Activated CD4-positive, alpha-beta T cell treated with anti-CD3 and anti-CD28 coated beads, Interleukin-2, amount 50 U/mL, for 4 hours (primary cell): ENCODE measurements at places on chromosomes 1 and 21.
A peak's percentile ranks its signal among the peaks of the same experiment; 100 is the strongest.

DNA sequence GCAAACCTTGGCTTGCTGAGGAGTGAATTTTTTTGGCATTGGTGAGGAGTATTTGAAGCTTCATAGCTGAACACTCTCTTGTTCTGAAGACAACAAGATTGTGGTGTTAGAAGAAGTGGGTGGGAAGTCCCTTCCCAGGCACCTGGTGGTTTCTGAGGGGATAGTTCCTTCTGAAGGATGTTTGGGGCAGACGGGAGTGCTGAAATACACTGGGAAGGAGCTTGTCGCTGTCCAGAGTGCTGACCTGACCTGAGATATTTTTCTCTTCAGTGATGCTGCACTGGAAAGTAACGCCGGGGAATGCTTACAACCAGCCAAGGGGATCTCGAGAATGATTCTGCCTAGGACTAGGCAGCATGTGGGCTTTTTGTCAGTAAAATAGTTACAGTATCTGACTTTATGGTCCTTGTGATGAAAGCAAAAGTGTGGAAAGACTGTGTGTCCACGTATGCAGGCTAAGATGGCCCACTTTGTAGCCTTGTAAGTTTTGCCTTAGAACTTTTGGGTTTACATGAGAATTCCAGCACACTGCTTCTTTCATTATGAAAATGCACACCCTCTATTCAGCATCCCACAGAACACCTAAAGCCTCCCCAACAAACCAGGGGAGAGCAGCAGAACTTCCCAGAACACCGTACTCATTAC lies 33.1 kb upstream of the NFASC start:
- no peak for DNase-seq

DNA sequence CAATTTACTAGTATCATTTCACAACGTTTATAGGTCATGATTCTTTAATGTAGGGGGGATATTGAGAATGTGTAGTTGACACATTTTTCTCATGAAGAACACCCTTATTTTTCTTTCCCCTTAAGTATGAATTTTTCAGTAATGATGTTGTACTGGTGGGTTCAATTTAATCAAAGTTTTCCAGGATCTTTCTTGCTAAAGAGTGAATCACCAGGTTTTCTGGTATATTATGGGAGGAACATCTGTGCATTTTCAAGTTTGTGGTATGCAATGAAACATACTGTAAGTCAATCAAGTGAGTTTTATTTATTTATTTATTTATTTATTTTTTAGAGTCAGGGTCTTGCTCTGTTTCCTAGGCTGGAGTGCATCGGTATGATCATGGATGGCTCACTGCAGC lies 221.2 kb upstream of the PTGFR start:
- DNase-seq: no peak

DNA sequence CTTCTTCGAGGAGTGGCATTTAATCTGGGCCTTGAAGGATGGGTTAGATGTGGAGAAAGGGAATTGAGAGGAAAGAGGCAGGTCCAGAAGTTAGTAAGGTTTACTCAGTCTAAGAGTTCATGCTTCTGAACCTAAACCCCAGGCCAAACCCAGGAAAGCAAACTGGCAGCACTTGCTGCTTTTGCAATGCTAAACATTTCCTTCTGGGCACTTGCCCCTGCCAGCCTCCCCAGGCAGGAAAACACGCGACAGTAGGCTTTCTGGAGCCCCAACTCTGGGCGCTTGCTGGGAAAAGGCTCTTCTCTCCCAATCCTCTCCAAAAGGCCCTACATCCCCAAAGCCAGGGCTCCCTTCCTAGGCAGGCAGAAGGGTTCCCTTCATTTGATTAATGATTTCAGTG lies 2.5 kb downstream of the OLFML2B start:
- DNase-seq: no peak

DNA sequence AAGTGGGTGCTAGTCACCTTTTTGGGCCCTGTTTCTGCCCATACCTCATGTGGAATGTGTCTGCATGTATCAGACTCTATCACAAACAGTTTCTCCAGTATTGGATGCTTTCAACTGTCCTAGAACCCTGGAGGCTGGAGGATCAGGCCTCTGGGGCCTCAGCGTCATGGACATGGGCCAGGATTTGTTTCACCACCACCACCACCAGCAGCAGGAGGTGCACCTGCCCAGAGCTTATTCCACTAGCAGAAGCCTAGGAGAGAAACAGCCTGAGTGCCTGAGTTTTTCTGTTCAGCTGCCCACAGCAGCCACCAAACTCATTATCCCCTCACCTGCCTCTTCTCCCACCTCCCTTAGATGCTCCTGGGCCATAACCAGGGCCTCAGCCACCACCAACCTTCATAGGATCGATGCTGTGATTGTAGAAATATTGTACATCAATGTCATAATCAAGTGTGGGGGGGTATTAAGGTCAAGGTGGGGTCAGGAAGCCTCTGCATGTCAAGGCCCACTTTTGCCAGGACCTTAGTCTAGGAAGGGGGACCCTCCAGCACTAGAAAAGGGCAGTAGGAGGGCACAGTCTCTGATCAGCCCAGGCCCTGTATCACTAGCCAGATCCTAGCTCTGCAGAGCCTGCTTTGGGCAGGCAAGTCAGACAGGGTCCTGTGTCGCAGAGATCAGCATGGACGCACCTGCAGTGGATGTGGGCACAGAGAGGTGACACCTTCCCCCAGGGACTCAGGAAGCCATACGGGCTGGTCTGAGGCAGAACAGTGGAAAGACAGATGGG lies 9.3 kb downstream of the DMAP1 start:
- DNase-seq: no peak

DNA sequence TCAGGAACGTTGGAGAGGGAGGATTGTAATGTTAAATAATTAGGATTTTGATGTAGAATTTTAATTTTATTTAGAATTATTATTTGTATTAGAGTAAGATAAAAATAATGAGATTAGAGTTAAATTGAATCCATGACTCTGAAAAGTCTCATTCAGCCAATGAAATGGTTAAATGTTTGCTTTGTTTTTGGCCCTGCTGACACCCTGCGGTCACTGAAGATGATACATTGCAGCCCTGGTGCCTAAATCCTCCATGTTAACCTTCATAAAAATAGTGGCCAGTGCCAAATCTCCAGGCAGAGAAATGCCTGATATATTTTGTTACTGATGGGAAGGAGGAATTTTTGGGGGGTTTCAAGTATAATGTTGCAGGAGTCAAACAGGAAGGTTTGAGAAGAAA lies 27.3 kb upstream of the RLF start:
- DNase-seq: no peak

DNA sequence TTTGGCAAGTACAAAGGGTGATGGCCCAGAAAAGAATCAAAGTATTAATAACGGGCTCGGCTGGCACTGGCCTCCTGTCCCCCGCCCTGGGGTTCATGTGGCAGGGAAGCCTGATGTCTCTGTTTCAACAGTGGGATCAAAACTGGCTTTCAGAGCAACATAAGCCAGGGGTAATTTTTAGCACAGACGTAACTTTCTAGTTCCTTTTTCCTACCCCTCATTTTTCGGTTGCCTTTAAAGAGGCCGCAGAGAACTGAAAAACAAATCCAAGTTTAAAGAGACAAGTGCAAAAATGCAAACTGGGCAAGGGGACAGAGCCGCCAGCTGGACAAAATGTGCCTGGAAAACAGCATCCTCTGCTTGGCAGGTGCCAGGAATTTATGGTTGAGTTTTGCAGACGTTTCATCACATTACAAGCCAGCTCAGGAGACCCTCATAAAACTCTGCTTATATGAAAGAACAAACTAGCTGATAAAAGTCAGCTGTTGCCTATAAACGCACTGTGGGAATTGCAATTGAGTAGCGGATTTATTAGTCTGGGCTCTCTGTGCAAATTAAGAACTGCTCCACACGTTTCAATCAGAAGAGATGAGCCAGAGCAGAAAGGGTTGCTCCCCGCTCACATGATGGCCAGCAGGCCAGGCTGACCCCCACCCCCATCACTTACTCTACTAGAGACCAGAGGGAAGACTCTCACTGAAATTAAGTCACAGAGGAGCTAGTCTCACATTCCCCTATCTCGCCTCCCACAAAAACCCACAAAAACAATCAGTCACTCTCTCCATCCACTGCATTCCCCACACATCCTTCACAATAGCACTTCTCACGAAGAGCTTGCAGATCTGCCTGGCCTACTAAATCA lies 15.8 kb upstream of the CDCA8 start:
- DNase-seq: no peak

DNA sequence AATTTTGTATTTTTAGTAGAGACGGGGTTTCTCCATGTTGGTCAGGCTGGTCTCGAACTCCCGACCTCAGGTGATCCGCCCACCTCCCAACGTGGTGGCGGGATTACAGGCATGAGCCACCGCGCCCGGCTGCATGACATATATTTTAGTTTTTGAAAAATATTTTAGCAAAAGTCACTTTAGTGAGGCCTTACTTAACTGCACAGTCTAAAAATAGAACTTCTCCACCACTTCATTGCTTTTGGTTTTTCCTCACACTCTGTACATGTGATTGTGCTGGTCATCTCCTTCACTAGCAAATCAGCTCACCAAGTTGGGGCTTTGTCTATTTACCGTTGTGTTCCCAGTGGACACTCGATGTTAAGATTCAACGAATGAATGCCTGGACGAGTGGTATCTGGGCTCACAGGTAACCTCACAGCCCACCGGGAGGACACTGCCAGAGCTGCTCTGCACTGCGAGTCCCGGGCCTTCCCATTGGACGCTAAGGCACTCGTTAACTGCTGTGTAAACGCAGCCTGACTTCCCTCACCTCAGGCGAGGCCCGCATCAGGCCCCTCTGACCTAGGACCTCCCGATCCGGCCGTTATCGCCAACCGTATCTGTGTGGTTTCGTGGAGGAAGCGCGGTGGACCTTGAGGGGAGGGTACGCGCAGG lies 14.0 kb upstream of the ZNF692 start:
- DNase-seq: peak; percentile 22

GRCh38 chr1:67793562-67793961 lies 39.7 kb downstream of the GNG12 start:
- no peak for DNase-seq

DNA sequence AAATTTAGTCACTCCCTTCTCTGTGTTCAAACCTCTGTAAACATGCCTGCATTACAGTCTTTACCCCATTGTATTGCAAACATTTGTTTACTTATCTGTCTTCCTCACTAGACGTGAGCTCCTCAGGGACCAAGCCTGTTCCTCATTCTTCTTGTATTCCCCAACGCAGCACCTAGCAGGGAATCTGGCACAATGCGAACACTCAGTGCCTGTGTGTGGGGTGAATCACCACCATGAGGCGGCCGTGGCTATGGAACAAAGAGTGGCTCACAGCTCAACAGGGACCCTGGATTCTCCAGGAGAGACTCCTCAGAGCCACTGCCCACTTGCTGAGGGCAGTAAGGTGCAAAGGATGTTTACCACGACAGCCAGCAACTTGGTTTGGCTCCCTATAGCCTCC lies 95.9 kb downstream of the DDX20 start:
- DNase-seq: no peak

DNA sequence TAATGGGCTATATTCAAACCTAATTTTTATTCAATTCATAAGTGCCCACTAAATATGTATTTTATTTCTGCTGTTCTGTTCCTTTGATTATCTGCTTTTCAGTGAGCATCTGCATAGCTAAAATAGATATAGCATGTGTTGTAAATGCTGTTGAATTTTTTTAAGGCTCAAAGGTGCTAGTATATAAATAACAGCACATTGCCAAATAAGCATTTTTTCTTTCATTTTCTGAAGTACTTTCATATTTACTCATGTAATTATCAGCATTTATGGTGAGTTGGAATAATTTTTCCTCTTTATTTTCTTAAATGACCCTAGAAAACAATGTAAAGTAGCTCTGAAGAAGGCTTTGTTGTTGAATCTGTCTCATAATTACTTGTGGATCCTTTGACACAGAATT lies 69.6 kb upstream of the B3GALT2 start:
- no peak for DNase-seq

- no peak for DNase-seq
Observed at GRCh38 chr1:7672864-7673263, 98.2 kb upstream of the VAMP3 start.

DNA sequence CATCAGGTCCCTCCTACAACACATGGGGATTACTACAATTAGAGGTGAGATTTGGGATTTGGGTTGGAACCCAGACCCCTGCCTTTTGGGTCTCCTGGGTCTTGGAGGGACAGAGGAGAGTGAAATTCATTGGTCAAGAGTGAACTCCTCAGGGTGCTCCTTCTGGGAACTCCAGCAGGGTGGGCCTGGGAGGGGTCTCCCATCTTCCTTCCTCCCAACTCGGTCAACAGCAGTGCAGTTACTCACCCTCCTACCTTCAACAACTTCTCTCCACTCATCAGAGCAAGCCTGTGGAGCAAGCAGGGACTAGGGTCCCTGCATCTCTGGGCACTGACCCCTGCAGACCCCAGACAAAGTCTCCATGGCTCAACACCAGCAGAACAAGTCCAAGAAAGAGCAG lies 89.3 kb upstream of the TMPRSS2 start:
- no peak for DNase-seq

GRCh38 chr1:64036549-64036948 lies 166.9 kb upstream of the UBE2U start:
- no peak for DNase-seq

DNA sequence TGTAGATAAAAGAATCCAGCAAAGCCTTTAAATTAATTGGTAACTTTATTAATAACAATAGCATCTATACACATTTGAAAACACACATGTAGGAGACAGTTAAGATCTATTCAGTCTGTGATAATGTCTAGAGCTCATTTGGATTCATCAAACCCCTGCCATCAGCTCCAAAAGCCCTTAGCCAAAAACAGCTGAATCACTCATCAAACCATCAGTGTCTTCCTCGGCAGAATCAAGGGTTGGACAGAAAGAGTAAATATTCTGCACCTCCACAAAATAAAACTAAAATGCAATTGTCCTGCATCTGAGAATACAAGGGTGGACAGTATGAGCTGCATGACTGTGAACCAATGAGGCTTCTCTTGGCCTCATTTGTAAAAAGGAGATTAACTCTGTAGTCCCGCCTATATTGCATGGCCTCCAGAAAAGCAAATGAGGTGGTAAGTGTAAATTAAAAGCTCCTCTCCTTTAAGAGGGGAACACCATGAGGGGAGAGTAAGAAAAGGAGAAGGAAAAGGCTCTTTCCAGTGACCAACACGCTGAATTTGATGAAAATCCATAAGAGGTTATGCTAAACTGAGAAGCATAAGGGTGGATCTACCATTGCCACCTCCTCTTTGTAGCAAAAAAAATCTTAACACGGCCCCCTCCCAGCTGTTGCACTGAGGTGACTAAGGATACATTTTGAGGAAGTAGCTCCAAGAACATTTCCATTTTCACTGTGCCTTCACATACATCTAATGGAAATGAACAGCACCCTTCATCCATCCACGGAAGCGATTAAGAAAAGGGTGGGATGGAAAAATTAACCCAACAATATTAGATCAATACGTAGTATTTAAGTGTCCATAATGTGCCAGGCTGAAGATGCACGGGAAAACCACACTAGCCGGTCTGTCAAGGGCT lies 14.7 kb upstream of the BOLA1 start:
- DNase-seq: no peak

GRCh38 chr1:192553741-192554140 lies 21.8 kb upstream of the RGS1 start:
- no peak for DNase-seq

- DNase-seq: no peak
Observed at GRCh38 chr1:55284856-55285255, 69.7 kb upstream of the USP24 start.
